ENCODE measurements at places on chromosomes 12 and 14.

- DNase-seq, result no peak
Measured at GRCh38 chr14:89320381-89321000, 96.5 kb downstream of the FOXN3 start.

GRCh38 chr14:63960926-63961567 is 108.2 kb downstream of the SYNE2 start:
- DNase-seq, result no peak

DNA sequence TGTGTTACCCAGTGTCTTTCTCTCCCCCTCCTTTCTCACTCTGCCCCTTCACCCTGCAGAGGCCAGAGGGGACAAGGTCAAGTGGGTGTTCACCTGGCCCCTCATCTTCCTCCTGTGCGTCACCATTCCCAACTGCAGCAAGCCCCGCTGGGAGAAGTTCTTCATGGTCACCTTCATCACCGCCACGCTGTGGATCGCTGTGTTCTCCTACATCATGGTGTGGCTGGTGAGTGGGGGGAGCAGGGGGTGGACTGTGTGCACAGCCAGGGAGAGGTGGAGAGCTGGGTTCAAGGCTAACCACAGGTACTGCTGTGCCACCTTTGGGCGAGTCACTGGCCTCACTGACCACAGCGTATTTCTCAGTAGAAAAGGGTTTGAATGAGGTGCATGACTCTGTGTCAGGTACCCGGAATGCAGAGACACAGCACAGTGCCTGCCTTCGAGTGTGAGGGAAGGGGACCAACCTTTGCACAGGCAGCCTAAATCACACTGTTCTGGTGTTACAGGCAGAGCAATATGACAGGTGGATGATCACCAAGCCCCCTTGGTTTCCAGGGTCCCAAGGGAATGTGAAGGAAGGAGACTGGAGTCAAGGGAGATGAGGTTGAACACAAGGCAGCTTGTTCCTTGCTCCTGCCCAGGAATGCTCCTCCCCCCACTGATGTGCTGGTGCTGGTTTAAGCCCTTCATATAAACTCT is 30.8 kb upstream of the RIN3 start:
- no peak for DNase-seq

- no peak for DNase-seq
Measured at GRCh38 chr12:91958816-91959215, 186.8 kb downstream of the BTG1 start.

DNA sequence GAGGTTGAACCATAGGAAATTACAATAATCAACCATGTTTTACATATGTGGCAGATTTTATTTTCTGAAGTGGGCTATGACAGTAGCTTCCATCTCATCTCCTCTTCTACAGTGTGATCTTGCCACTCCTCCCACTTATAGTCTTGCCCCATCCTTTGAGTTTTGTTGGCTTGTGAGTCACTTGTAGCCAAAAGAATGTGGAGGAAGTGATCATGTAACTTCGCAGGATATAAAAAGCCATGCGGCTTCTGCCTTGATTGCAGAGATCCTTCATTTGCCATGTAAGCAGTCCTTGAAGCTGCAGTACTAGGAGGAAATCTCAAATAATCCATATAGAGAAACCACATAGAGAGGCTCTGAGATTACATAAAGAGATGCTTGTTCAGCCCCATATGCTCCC is 13.7 kb upstream of the ZNF84 start:
- DNase-seq, result no peak
